ENCODE measurements at places on chromosomes 4 and X.

DNA sequence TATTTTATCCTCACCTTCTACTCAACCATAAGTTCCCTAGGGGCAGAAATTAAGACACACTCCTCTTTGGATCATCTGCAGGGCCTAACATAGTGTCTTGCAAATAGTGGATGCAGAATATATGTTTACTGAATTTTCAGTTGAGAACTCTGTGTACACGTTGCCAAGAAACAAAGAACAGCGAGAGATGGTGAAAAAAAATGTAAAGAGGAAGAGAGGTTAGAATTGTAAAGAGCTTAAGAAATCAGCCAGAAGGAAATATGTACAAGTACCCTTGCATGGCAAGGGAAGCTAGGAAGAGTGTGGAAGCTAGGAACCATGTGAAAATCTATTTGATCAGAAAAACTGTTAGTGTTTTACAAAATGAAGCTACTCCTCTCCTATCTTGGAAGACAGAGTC is 431.0 kb downstream of the SMARCA1 start:
- DNase-seq, result no peak

DNA sequence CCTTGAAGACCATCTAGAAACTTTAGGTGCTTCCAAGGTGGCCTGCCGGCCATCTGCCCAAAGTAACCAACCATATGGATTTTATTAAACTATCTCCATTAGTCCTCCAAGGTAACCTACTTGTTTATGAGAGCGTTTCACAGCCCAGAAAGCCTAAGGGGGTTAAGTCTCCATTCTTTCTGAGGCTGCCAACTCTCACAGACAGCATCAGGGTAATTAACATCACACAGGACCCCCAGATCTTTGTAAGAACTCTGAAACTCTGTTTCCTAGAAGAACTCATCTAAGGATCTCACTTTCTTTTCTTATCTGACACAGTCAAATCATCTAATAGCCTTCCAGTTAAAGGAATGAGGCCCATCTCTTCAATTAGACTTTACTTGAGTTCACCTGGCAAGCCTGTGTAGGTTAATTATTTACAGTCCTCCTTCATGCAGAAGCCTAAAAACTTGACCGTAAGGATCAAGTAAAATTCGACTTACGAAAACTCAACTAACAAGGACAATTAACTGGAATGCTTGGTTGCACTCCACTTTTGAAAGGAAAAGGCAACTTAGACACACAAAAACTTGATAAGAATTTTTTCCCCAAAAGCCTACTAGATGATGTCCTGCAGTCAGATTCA is 252.5 kb downstream of the GRIA3 start:
- no peak for DNase-seq

DNA sequence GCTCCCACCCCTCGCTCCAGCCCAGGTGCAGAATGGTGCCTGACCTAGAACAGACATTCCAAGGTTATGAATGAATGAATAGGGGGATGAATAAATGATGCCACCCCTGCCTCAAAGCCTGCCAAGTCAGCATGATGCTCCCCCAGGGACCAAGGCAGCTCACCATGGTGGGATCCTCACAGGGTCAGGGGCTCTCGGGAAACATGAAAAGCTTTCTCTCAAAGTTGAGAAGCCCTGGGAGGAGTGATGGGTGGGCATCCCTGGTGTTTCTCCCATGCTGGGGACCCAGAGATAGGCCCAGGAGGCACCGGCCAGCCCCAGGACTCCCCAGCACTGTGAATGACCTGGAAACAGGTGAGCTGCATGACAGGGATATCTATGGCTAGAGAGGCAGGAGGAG is 58.9 kb downstream of the HTRA3 start:
- no peak for DNase-seq

DNA sequence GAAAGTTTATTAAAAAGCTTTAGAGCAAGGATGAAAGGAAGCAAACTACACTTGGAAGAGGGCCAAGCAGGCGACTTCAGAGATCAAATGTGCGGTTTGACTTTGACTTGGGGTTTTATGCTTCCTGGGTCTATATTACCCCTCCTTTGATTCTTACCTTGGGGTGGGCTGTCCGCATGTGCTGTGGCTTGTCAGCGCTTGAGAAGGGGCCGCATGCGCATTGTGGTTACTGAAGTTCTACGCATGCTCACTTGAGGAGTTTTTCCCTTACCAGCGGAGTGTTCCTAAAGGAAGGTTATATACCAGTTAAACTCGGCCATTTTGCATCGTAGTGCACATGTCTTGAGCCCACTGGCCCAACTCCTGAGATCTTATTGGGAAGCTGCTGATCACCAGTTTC is 9.9 kb downstream of the ZNF157 start:
- DNase-seq, result no peak

Data from neural crest cell (in vitro differentiated cells).